Uterus (tissue), 4 donors: ENCODE measurements at places on chromosomes 13 and 19. TPM values are rescaled to one million over a fixed set of nuclear protein-coding genes. Genes with fewer than 3 reads are reported as not detected.

Gene CEBPA
- 5.3 TPM for total RNA-seq

Gene ATCAY
- total RNA-seq, result not detected

Gene IQCN
- 2.1 TPM for total RNA-seq

Gene ITGBL1
- 19.4 TPM for total RNA-seq

Gene CYP2A6
- total RNA-seq, result not detected

Gene ZNF565
- 3.6 TPM for total RNA-seq

Gene SPACA4
- total RNA-seq, result not detected

Gene ZNF429
- 16.9 TPM for total RNA-seq

Gene C19orf67
- total RNA-seq, result 1.7 TPM

Gene PCDH9
- total RNA-seq, result 45.7 TPM

Gene PROZ
- total RNA-seq, result not detected

Gene B3GNT3
- not detected for total RNA-seq

Gene SERTM1
- total RNA-seq, result 14.1 TPM

Gene NLRP4
- total RNA-seq, result 1.5 TPM

Gene RASGRP4
- under 0.01 TPM for total RNA-seq

Gene PODNL1
- total RNA-seq, result 0.55 TPM

Gene TNFSF13B
- total RNA-seq, result 0.29 TPM

Gene CCL25
- total RNA-seq, result not detected

Gene ZNF540
- total RNA-seq, result 2.4 TPM

Gene CEACAM8
- 0.51 TPM for total RNA-seq

Gene TRPC4
- 13.3 TPM for total RNA-seq

Gene GFY
- not detected for total RNA-seq

Gene KLK7
- total RNA-seq, result 0.14 TPM

Gene PGLYRP2
- total RNA-seq, result not detected

Gene CERS1
- total RNA-seq, result not detected

Gene MAST3
- 0.59 TPM for total RNA-seq

Gene TNNT1
- total RNA-seq, result not detected

Gene KCNJ14
- 0.29 TPM for total RNA-seq

Gene INSL3
- total RNA-seq, result not detected

Gene NKPD1
- not detected for total RNA-seq

Gene IL11
- not detected for total RNA-seq

Gene CGB5
- not detected for total RNA-seq

Gene GYS1
- 39.8 TPM for total RNA-seq

Gene ZNF491
- 6.6 TPM for total RNA-seq

Gene TMEM255B
- total RNA-seq, result 143 TPM

Gene MCEMP1
- total RNA-seq, result 0.67 TPM

Gene ZNF283
- total RNA-seq, result 12.3 TPM

Gene TSSK6
- total RNA-seq, result not detected

Gene LIM2
- not detected for total RNA-seq

Gene APC2
- not detected for total RNA-seq

Gene SHISA7
- total RNA-seq, result not detected

Gene SSC5D
- 50.8 TPM for total RNA-seq

Gene PLIN4
- total RNA-seq, result 78.3 TPM

Gene FAM83E
- total RNA-seq, result not detected

Gene IGFL1
- not detected for total RNA-seq

Gene GPR12
- not detected for total RNA-seq

Gene KRTDAP
- not detected for total RNA-seq

Gene DIRAS1
- total RNA-seq, result 3.5 TPM

Gene EPSTI1
- total RNA-seq, result 16.9 TPM

Gene TBXA2R
- 7.3 TPM for total RNA-seq

Gene PLA2G4C
- 6.2 TPM for total RNA-seq

Gene SLC25A15
- 5.0 TPM for total RNA-seq

Gene ARHGEF7
- 109 TPM for total RNA-seq
